ENCODE measurements at places on chromosomes 6 and 20.

- DNase-seq, result no peak
These were observed 97.4 kb downstream of the PDSS2 start for GRCh38 chr6:107361753-107362604.

- no peak for DNase-seq
These were observed 27.6 kb downstream of the KCNK15 start for GRCh38 chr20:44773070-44773829.

DNA sequence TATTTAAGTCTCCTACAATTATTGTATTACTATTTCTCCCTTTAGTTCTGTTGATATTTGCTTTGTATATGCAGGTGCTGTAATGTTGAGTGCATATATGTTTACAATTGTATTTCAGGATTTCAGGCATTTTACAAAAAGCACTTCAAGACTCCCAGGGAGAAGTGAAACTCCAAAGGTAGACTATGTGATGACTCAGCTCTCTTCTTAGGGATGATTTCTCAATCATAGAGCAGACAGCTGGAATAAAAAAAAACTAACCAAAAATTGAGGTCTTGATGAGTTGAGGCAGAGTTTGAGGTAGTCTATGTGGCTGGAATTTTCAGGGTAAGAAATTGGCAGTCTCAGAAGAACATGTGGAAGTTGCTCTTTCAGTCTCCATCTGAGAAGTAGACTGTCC is 786.1 kb downstream of the TFAP2A start:
- no peak for DNase-seq

DNA sequence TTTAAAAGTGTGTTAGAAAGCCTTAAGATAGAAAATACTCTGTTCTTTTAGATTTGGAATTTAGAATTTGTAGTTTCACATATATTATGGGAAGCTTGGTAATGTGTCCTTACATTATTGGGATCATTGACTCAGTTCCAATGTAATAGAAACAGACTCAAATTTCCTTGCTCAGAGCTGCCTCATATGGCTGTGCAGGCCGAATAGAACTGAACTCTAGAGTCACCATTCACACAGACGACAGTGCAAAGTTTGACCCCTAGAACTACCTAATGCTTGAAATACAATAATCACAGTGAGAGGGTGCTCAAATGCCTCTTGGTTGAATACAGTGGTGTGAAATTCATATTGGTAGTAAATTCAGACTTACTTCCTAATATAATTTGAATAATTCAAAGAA is 482.7 kb upstream of the CITED2 start:
- no peak for DNase-seq

GRCh38 chr20:62860924-62861691 is 514 bp downstream of the TCFL5 start:
- no peak for DNase-seq

DNA sequence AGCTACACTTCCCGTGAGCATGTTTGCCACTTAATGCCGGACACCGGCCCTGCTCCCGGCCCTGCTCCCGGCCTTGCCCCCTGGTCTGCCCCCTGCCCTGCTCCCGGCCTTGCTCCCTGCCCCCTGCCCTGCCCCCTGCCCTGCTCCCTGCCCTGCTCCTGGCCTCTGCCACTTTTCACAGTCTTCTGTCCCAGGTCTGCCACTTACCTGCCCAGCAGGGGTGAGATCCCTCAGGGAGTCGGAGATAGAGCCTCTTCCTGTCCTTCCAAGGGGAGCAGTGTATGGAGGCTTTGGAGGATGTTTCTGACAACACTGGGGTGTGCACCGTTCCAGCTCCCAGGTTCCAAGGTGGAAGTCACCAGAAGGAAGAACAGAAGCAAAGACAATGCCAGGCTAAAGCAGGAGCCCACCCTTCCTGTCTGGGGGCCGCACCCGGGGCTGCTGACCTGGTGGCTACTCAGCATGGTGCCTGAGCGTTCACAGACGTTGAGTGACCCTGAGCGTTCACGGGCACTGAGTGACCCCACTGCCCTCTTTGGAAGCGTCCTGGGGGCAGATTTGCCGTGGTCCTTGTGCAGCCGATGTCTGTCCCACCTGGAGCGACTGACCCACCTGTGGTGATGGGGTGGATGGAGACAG is 199.8 kb downstream of the DLL1 start:
- no peak for DNase-seq

DNA sequence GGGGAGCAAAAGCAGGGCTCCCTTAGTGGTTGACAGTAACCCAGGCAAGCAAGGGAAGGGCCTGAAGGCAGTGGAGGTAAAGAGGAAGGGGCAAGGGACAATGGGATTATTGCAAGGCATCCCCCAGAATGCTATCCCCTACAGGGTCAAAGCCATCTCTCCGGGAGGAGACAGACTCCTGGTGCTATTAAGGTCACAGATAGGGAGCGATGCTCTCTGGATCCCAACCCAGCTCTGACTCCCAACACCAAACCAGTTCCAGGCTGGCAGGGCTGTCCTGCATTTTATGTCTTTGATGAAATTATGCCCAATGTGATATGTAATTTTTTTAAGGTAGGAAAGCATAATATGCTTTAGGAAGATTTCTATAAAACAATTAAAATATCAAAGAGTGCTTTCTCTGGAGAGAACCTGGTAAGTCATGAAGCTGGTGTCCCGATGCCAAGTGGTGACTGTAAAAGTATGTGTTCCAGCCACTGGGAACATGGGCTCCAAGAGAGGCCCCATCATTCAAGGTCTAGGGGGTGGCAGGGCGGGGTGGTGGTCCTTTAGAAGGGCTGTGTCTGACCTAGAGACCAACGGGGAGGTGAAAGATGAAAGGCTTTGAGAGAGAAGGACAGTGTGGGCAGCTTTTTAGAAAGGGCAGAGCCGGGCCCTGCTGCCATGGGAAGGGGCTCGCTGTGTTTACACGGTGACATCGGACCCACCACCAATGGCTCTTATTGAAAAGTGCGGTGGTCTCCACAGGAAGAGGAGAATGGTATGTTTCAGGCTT is 276.5 kb downstream of the CDC5L start:
- no peak for DNase-seq

DNA sequence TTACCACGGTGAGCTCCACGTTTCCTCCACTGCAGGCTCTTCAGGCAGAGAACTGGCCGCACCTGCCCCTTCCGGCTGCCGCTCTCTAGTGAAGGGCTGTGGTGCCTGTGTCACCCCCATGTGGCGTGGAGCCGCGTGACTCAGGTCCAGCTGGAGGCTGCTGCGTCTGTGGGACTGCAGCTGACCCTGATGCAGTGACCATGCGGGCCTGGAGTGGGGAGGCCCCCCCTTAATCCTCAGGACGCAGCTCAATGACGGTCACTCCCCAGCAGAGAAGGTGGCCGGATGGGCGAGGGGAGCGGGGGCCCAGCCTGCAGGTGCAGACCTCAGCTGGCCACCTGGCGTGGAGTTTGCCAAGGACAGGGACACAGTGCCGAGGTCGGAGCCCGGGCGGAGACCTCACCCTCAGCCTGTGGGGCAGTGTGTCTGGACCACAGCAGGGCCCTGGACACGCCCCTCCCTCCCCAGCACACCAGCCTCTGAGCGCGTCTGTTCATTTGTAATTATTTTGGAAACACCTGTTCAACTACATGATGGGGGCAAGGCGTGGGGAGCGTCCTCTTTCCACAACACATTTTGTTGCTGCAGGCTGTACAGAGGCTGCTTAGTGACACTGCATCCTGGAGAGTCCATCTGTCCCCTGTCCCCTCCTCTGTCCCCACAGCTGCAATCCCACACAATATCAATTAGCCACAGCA is 10.7 kb downstream of the BHLHE23 start:
- DNase-seq, result no peak

DNA sequence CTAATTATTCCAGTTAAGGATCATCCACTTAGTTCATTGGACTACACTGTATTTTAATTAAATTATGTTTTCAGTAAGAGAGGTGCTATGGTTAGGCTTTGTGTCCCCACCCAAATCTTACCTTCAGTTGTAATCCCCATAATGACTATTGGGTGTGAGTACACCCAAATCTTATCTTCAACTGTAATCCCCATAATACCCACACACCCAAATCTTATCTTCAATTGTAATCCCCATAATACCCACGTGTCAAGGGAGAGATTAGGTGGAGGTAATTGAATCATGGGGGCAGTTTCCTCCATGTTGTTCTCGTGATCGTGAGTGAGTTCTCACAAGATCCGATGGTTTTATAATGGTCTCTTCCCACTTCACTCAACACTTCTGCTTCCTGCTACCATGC is 208.0 kb upstream of the PHACTR1 start:
- no peak for DNase-seq

DNA sequence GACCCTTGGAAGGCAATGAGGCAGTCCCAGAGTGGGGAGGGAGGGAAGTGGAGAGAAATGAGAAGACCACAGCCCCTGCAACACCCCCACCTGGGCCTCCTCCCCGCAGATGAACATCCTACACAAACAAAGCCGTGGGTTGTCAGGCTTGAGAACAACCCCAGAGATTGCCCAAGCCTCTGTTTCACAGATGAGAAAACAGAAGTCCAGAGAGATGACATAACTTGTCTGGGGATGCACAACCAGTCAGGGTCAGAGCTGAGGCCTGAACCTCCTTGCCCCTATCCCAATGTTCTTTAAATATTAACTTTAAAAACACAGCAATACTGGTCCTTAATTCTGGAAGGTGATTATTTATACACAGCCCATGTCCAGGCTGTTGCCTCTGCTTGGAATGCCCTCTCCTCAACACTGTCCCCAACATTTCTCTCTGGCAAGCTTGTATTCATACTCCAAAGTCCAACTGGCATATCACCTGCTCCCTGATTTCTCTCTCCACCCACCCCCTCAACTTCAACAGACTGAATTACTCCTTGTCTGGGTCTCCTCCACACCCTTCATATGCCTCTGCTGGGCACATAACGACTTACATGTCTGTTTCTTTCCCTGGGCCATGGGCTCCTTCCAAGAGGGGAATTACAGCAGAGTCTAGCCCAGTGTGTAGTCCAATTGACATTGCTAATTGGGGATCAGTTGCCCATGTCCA is 135.5 kb upstream of the LRFN2 start:
- DNase-seq, result no peak

- peak; percentile 44 for DNase-seq
These were observed 4.0 kb upstream of the CGAS start for GRCh38 chr6:73455865-73456629.
